Mucosa of descending colon (tissue), 3 donors: ENCODE measurements at places on chromosomes 1 and 21. TPM values are rescaled to one million over a fixed set of nuclear protein-coding genes. Genes with fewer than 3 reads are reported as not detected.

The DUSP10 gene
- total RNA-seq = 27.2 TPM

GRCh38 chr1:53672785-53673184, 66.2 kb downstream of the GLIS1 start:
- DNase-seq = no peak

The TMEM200B gene
- 33.9 TPM for total RNA-seq

The PTCH2 gene
- total RNA-seq = 0.64 TPM

- no peak for DNase-seq
These were observed 82.3 kb downstream of the FCRL5 start for GRCh38 chr1:157469752-157470675.

The RUNX1 gene
- total RNA-seq = 29.4 TPM

DNA sequence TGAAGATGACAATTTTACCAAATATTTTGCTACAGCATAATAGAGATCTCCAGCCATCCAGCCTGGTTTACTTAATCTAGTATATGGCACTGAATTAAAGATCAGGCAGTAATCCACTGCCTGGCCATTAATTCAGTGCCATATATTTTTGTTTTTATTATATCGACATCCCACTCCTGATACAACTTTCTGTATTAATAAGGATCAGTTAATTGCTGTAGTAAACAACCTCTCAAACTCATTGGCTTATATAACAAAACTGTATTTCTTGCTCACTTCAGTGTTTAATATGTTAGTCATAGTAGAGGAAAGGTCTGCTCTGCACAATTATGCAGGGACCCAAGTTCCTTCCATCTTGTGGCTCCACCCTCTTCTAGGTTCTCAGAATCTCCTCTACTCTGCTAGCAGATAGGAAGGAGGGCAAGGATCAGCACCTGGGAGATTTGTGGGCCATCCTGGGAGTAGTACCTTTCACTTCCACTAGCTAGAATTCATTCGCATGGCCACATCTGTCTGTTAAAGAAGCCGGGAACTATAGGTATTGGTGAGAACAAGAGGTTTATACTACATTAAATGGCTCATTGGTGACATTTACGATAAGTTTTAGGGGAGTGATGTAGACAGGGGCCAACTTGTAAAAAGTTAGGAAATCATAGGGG, 3.6 kb upstream of the ZDHHC18 start:
- no peak for DNase-seq

DNA sequence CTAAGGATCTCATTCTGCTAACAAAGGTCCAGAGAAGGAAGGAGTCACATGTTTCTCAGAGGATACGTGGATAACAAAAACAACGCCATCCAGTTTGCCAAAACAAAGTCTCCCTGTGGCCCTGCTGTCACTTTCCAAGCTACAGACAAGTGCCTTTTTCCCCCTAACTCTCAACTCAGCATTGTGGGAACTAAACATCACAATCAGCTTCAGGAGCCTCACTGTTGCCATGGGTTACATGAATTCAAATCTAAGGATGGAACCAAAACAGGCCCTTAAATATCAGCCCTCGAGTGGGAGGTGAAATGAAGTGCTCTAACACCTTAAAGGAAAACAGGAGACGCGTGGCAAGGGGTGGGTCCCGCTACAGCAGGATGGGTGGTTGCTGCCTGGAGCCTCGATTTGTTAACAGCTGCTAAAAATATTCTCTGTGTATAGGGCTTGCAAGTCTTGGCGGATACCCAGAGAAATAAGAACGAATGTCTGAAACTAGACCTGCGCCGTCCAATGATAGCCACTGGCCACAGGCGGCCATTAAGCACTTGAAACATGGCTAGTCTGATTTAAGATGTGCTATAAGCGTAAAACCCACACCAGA, 66.4 kb upstream of the SOD1 start:
- DNase-seq = no peak

The GBP3 gene
- 48.4 TPM for total RNA-seq
